ENCODE measurements at places on chromosomes 6 and 20.

DNA sequence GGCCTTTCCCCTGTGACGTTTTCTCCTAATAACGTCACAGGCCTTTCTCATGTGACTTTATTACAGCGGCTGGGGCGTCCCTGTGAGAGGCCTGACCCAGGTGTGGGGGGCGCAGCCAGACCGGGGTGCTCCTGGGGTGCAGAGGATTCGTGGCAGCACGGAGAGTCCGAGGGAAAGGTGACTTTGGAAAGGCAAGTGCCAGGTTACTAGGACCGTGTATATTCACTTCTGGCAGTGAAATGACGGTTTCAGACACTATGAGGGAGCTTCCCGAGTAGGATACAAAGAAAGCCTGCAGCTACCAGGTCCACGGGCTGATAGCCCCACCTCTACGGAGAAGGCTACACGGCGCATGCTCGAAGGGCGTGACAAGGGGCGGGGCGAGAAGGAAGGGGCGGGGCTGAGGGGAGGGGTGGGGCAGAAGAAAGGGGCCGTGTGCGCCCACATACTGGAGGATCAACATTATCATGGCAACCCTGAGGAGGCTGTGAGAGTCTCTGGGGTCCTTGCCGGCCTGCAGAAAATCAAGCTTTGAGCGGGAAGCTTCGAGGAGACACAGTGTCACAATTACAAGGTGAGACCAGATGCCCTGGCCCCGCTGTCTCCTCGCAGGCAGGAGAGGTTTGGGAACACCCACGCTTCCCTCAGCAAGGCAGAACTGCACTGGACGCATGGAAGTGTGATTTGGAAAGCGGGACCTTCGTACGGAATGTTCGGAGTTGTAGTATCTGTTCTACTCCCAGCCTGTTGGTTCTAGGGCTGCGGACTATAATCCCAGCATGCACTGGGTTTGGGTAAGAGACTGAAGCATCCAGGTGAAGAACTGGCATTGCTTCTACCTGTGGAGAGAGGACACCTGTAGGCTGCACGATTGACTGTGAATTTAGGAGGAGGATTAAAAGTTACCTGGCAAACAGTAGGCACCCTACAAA, 54.4 kb upstream of the ZNF337 start:
- peak overlapping the region; percentile 83 for H3K27ac ChIP-seq
- H3K4me3 ChIP-seq: peak overlapping the region; percentile 78
- peak; percentile 36 for DNase-seq
- peaks cover 17% of the 10 kb centered on the region for H3K4me1 ChIP-seq

DNA sequence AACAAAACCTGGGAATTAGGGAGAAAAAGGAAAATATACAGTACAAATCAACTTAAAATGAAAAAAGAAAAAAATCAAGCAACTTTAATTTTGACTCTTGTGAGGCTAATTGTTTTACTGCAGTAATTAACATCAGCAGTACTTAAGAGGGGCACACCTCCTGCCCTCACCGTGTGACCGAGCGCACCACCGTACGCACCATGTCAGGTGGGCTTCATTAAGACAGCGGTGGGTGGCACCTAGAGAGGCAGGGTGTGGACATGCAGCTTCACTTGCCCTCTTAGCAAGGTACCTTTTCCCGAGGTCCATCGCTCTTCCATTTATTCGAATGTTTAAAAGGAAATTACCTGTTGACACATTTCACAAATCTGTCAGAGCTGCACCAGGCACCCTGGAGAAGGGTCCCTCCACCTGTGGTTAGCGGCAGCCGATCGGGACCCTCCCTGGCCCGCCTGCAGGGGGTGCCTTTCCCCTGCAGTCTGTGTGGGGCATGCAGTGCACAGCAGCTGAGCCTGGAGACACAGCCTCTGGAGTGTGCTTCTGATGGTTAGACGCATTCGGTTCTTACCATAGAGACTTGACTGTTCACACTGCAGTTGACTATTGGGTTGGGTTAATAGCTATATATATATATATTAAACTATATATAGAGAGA, 184.1 kb downstream of the TMEM242 start:
- no peak overlapping the region for H3K4me3 ChIP-seq
- H3K27me3 ChIP-seq: no peaks in the 10 kb centered on the region
- no peak overlapping the region for H3K27ac ChIP-seq
- no peak for DNase-seq
- peaks cover 20% of the 10 kb centered on the region for H3K36me3 ChIP-seq
- H3K4me1 ChIP-seq: peaks cover 21% of the 10 kb centered on the region

- no peaks in the 10 kb centered on the region for H3K36me3 ChIP-seq
- no peak for DNase-seq
- no peak overlapping the region for H3K4me3 ChIP-seq
- peaks cover 10% of the 10 kb centered on the region for H3K27me3 ChIP-seq
- H3K27ac ChIP-seq: no peak overlapping the region
Measured at GRCh38 chr6:75331151-75331550, 46.6 kb upstream of the TMEM30A start.

- peaks cover 24% of the 10 kb centered on the region for H3K4me1 ChIP-seq
- H3K27ac ChIP-seq: peak overlapping the region; percentile 26
- DNase-seq: no peak
- peak overlapping the region; percentile 86 for H3K4me3 ChIP-seq
Measured at GRCh38 chr20:32019563-32020463, 9.6 kb downstream of the CCM2L start.

GRCh38 chr6:70180901-70181599, 121.8 kb downstream of the COL9A1 start:
- no peaks in the 10 kb centered on the region for H3K4me1 ChIP-seq
- no peak overlapping the region for H3K4me3 ChIP-seq
- no peaks in the 10 kb centered on the region for H3K36me3 ChIP-seq

GRCh38 chr6:157461000-157461915, 80.3 kb downstream of the ZDHHC14 start:
- H3K27me3 ChIP-seq: no peaks in the 10 kb centered on the region
- no peak overlapping the region for H3K4me3 ChIP-seq
- DNase-seq: peak; percentile 20
- H3K27ac ChIP-seq: no peak overlapping the region
- H3K4me1 ChIP-seq: peaks cover 18% of the 10 kb centered on the region
- peaks cover 4% of the 10 kb centered on the region for H3K36me3 ChIP-seq

- H3K27ac ChIP-seq: no peak overlapping the region
- no peak for DNase-seq
- H3K36me3 ChIP-seq: no peaks in the 10 kb centered on the region
- H3K4me1 ChIP-seq: no peaks in the 10 kb centered on the region
Measured at GRCh38 chr6:11141295-11141694, 29.8 kb upstream of the ERVFRD-1 start.

GRCh38 chr6:32244946-32245398, 21.1 kb upstream of the NOTCH4 start:
- DNase-seq: peak; percentile 52
- peaks cover 2% of the 10 kb centered on the region for H3K36me3 ChIP-seq
- H3K4me1 ChIP-seq: peaks cover 9% of the 10 kb centered on the region
- H3K27ac ChIP-seq: no peak overlapping the region

GRCh38 chr6:137740967-137741761, 125.9 kb upstream of the TNFAIP3 start:
- DNase-seq: no peak
- peaks cover 13% of the 10 kb centered on the region for H3K4me1 ChIP-seq
- no peaks in the 10 kb centered on the region for H3K36me3 ChIP-seq
- H3K27me3 ChIP-seq: peaks cover 10% of the 10 kb centered on the region
- H3K27ac ChIP-seq: no peak overlapping the region

DNA sequence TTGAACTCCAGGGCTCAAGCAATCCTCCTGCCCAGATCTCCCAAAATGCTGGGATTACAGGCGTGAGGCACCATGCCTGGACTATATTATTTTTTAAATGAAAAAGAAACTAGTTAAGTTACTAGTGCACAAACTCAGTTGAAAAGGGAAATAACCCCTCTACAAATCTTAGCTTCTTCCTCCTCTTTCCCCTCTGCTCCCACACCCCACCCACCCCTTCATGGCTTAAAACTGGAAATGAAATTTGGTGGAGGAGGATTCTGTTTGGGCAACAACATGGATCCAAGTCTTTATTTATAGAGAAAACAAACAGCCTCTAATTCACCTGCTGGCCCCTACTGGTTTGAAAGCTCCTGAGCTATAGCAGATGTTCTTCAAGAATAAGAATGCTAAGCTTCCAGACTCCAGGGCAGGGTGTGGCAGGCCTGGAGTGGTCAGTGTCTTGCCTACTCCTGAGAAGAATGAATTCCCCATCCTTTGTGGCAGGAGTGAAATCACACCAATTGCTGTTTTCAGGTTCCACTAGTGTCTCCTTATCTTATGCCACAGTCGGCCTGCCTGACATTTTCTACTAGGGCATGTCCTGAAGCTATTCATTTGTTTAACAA, 73.5 kb downstream of the ZFP64 start:
- H3K4me3 ChIP-seq: no peak overlapping the region
- no peak for DNase-seq
- H3K4me1 ChIP-seq: no peaks in the 10 kb centered on the region
- no peaks in the 10 kb centered on the region for H3K27me3 ChIP-seq

- peaks cover 2% of the 10 kb centered on the region for H3K36me3 ChIP-seq
- peaks cover 61% of the 10 kb centered on the region for H3K27me3 ChIP-seq
- no peak overlapping the region for H3K27ac ChIP-seq
- H3K4me1 ChIP-seq: no peaks in the 10 kb centered on the region
- no peak for DNase-seq
Measured at GRCh38 chr6:160358225-160359119, 10.3 kb downstream of the SLC22A3 start.

DNA sequence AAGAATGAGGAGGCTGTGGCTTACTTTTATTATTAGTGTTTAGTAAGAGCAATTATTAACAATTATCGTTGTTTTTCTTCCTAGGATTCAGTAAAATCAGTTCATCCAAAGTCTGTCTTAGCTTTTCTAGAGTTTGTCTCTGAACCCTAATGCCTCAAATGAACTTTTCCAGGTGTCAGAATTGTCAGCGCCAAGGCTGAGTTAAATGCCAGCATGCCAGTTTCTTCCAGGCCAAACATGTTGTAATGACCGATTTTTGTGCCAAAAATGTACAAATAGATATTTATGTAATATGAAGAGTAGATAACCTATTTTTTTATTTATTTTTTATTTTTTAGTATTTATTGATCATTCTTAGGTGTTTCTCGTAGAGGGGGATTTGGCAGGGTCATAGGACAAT, 66.8 kb upstream of the SCGN start:
- no peaks in the 10 kb centered on the region for H3K27me3 ChIP-seq
- H3K36me3 ChIP-seq: no peaks in the 10 kb centered on the region
- no peak overlapping the region for H3K27ac ChIP-seq
- H3K4me3 ChIP-seq: no peak overlapping the region
- no peak for DNase-seq

DNA sequence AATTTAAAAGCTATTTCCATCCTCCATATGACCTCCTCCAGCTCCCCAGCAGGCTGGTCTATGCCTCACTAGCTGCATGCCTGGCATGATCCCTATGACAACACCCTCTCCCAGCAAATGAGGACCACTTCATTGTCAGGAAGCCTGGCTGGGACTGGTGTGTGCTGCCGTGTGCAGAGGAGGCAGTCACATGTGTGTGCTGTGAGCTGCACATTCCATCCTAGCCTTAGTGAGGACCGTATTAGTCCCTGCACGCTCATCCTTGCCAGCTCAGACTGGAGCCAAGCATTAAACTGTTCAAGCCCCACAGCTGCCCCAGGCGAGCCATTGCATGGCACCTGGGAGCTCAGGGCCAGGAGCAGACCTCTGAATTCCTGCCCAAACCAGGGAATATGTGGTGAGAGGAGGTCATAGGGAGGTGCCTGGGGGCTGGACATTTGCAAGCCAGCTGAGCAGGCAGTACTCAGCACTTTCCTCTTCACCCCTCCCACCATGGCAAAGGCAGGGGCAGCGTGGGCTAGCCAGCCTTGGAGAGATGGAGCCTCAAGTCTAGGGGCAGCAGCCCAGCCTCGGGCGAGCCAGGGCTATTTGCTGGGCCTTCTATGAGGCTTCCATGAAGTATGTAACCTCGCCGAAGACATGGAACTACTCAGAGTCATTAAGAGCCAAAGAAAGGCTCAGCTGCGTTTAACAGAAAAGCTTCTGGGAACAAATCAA, 8.7 kb upstream of the CCN5 start:
- H3K4me1 ChIP-seq: no peaks in the 10 kb centered on the region
- H3K4me3 ChIP-seq: no peak overlapping the region
- H3K27ac ChIP-seq: no peak overlapping the region
- DNase-seq: no peak
- H3K36me3 ChIP-seq: no peaks in the 10 kb centered on the region
- peaks cover 23% of the 10 kb centered on the region for H3K27me3 ChIP-seq

GRCh38 chr20:40521962-40522361, 167.1 kb downstream of the MAFB start:
- H3K36me3 ChIP-seq: no peaks in the 10 kb centered on the region

DNA sequence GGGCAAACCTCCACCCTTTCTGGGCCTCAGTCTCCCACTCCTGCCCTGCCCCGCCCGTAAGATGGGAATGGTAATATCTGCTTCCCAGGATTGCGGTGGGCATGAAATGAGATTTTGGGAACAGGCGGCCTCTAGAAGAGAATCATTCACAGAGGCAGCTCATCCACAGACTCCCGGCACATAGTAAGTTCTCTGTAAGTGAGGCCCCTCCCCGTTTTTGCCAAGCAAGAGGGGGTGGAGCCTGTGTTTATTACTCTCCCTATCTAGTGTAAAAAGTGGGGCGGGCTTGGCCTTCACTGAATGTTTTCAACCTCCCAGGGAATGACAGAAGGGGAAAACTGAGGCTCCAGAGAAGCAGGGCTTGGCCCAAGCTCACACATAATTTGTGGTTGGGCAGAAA, 20.0 kb downstream of the SUN5 start:
- no peak overlapping the region for H3K27ac ChIP-seq
- no peaks in the 10 kb centered on the region for H3K4me1 ChIP-seq
- H3K36me3 ChIP-seq: no peaks in the 10 kb centered on the region
- no peak overlapping the region for H3K4me3 ChIP-seq
- no peaks in the 10 kb centered on the region for H3K27me3 ChIP-seq

DNA sequence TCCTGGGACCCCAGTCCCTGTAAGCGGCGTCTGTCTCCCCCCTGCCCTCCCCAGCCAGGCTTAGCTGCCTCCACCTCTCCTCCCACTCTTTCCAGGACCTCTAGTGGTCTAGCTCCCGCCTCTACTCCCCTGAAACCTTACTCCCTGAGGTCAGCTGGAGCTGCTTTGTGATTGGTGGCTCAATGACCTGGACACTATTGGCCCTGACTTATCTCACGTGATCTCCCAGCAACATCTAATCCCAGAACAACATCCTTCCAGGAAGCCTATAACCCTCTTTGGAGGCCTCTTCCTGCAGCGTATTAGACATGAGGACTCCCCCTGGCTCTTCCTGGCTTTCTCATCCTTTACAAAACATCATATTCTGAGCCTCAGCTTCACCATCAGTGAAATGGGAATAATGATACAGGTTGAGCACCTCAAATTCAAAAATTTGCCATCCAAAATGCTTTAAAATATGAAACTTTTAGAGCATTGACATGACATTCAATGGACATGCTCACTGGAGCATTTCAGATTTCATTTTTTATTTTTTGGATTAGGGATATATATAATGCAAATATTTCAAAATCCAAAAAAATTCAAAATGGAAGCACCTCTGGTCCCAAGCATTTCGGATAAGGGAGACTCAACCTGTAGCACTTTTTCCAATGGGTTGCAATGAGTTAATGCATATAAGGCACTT, 16.3 kb upstream of the SRC start:
- no peaks in the 10 kb centered on the region for H3K27me3 ChIP-seq
- no peak overlapping the region for H3K27ac ChIP-seq
- no peak for DNase-seq
- H3K36me3 ChIP-seq: no peaks in the 10 kb centered on the region
- H3K4me3 ChIP-seq: no peak overlapping the region

Data from central memory CD8-positive, alpha-beta T cell (primary cell).